ENCODE measurements at places on chromosomes 7 and 10.

DNA sequence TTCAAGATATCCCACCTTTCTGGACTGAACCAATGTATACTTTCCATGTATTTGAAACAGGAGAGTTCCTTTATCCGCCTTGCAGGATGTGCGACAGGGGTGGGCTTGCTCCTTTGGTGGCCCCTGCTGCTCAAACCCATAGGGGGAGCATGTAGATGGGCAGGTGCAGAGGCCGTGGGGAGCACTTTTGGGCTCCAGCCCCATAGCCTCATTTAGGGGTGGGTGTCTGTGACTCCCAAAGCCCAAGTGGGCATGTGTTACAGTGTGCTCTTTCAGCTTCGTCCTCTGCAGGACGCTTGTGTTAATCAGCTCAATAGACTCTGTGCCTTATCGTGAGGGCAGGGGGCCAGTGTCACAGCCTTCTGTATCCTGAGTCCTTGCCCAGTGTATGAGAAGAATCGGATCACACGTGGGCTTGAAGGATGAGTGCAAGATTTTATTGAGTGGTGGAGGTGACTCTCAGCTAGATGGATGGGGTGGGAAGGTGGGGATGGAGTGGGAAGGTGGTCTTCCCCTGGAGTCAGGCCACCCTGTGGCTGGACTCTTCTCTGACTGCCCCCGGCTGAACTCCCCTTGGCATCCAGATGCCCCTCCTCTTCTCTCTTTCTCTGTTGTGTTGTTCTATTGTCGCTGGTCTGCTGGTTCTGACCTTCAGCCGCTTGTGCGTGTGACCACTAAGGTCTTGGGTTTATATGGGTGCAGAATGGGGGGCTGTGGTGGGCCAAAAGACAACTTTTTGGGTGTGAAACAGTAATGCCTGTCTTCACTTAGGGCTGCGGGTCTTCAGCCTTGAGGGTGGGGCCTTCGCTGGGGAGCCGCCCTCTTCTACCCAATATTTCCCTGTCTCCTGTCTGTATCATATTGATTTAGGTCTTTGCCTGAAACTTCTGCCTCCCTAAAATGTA, 262.2 kb downstream of the GLRX3 start:
- no peak for DNase-seq

GRCh38 chr10:130300608-130301020, 164.4 kb downstream of the GLRX3 start:
- no peak for DNase-seq

DNA sequence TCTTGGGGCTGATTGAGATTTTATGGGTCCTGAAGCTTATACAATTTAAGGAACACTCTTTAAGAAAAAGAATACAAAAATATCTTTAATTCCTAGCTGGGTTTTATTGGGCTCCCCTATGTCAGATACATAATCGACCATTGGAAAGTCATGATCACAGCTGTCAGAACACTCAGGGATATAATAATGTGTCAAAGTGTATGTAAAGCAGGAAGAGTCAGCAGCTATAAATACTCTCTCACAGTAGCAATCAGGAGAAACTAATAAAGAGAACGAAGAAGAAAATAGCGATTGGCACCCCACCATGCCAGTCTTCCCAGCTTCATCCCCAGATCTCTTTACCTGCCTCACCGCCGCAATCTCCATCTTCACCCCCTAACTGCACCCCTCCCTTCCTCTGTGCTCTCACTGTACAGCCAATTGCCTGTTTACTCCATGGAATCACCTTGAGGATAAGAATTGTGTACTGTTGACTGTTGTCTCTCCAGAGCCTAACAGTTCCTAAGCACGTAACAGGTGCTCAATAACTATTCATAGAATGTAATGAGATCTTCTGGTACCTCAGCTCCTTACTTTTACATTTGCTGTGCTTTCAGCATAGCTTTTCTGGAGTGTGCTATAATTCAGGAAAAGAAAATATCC, 24.0 kb upstream of the WNT8B start:
- DNase-seq, result no peak

DNA sequence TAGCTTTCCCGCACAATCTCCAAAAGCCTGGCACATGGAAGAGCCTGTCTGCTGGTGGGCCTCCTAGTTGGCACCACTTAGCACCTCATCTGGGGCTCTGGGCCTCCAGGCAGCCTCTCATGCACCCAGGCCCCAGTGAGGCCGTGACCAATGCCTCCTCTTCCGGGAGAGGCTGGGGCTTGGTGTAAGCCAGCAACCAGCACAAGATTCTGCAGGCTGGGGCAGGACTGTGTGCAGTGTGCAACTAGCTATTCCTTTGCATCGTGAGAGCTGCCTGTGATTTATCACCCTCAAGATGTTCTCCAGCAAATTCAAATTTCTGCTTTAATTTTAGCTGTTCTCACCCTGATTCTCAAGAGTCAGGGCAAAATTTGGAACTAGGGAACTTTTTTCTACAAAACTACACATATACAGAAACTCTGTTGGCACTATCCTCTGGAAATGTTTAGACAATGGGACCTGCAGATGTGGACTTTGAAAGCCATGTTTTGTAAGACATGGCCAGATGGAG, 603.7 kb upstream of the MKI67 start:
- no peak for DNase-seq

DNA sequence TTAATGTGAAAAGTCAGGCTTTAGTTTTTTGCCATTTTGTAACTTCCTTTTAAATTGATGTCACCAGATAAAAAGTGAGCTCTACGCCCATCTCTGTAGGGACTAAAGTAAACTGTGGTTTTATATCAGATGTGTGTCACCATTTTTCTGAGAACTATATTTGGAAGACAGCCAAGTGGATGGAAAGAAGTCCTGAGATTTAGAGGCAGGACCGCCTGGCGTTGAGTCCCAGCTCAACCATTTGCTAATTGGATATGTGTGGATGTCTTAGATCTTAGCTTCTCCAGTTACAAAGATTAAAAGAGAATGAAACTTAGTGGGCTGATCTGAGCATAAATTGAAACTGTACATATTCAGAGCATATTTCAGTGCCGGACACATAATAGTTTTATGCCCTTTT, 691.6 kb upstream of the CELF2 start:
- DNase-seq, result no peak

DNA sequence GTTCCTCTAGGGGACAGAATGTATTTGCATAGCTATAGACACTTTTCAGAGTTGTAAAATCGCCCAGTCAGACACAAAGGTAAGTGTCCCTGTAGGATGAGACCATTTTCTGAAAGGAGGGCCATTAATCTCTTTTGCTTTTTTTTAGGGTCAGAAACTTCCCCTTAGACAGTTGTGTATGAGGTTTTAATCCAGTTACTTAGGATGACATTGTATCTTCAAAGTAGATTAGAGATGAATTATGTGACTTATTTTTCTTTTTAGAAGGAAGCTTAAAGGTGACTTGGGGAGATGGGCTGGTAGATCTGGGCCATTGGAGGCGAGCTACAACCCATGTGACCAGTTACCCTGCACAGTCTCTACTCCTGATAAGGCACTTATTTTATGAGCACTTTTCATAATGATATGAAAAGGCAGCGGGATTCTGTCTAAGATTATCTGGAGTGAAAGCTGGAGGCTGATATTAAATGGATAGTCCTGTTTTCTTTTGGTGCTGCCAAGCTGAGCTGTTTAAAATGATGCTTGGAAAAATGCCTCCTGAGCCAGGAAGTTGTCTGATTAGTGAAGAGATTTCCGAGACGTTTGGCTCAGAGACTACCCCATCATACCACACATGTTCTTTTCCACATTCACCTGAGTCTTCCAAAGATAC, 264.3 kb downstream of the AUTS2 start:
- no peak for DNase-seq

GRCh38 chr10:100382553-100382952, 35.5 kb downstream of the SCD start:
- DNase-seq, result no peak

DNA sequence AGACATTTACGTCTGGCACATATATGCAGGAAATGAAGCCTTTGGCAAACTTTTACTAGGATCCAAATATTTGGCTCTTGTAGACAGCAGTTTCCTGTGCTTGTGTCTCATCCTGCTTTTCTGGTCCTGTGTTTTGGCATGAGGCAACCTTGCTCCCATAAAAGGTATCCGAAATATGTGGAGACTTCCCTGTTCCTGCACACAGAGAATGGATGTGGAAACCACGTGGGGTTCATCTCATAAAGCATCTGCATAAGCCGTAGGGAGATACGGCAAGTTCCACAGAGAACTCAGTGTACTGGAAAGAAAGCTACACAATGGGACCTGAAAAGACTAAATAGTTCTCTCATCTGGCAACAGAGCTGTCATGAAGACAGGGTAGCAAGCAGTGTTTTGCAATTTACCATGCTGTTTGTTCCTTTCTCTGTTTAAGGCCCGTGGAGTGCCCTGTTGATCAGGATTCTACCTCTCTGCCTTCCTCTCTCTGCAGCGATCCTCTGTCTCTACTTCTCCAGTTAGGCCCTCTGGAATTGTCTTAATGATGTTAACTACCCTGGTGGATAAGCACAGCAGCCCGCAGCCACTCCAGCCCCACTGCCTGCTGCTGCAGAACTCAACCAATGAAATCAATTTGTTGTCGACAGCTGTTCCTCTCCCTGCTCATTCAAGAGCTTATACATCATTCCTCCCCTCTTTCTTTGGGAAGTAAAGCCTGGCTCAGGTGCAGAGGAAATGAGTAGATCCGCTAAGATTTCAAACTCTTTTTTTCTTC, 293.6 kb downstream of the CSTF2T start:
- no peak for DNase-seq

GRCh38 chr10:24444337-24444736, 235.4 kb downstream of the KIAA1217 start:
- no peak for DNase-seq

DNA sequence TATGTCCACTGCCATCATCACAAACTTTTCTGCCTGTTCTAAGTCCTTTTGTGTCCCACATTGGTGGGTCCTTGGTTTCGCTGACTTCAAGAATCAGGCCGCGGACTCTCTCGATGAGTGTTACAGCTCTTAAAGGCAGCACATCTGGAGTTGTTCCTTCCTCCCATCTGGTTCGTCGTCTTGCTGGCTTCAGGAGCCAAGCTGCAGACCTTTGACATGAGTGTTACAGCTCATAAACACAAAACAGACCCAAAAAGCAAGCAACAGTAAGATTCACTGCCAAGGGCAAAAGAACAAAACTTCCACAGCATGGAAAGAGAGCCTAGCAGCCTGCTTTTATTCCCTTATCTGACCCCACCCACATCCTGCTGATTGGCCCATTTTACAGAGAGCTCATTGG, 30.2 kb downstream of the ASNS start:
- no peak for DNase-seq

DNA sequence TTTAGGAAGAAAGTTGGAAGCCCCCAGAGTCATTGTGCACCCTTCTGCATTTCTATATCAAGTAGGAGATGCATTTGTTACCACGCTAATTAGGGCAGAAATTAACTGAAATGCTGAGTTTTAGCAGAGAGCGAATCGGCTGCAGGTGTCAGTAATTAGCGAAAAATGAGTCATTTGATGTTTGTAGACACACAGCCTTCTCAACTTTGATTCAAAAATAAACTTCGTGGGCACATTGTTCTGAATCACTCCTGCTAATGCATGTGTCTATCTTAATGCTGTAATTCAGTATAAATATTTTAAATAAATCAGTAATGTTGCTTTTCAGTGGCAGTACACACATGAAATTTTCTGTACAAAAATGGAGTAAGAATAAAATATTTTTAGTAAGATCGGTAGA, 109.5 kb upstream of the CARD11 start:
- no peak for DNase-seq

DNA sequence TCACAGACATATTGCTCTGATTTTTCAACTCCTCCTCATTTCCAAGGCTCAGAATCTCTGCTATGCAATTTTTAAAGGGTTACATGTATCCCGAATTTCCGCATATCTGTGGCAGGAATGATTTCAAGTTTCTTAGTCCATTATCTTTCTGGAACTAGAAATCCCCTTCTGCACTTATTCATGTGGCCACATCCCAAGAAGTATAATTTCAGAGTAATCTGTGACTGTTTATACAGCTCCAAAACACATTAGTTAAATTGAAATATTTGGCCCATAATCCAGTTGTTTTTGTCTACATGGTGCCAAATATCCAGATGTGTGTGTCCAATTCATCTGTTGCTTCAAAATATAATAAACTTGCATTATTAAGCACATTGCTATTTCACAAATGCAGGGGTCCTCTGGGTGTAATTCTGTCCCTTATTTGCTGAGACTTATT, 271.2 kb downstream of the ARHGAP12 start:
- DNase-seq, result no peak

DNA sequence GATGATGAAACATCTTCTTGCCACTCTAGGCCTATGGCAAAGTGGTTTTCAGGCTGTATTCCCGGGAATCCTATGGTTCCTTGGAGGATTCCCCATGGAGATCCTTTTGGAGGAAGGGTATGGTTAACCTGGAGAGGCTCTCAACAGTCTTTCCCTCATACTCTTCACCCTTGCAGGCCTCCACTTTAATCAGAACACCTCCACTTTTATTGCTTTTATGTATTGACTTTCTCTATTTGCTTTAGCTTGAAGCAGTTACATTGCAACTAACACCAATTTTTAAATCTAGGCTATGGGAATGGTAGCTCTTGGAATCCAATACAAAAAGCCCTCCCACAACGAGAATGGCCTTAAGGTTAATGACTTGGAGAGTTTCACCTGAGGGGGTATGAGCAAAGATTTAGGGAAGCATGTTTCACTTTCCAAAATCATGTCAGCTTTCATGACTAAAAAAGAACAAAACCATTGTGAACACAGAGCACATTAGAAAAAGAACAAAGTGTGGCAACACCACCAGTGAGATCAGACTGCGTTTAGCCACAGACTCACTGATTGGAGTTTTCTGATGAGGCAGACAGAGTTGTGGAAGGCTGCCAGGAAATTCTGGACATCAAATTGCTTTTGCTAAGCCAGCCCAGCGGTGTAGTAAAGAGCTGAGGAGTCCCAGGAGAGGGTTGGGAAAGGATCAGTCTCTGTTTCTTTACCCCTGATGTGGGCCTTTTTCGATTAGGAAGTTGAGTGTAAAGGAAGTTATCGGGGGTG, 130.4 kb upstream of the BMPER start:
- DNase-seq, result no peak

DNA sequence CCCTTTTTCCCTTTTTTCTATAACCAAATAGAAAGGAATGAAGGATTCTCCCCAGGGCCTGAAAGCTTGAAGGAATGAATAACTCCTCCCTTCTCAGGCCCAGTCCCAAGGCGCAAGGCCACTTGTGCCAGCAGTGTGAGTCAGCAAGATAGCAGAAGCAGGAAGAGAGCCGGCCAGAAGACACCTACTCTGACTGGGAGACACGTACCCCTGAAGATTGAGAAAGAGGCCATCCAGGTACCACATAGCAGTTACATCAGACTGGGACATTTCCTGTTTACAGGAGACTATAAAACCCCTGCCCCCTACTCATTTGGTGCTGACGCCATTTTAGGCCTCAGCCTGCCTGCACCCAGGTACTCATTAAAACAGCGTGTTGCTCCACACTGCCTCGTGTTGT, 65.5 kb downstream of the LRRC17 start:
- DNase-seq, result no peak

GRCh38 chr10:5643346-5644067, 22.9 kb downstream of the ASB13 start:
- no peak for DNase-seq

DNA sequence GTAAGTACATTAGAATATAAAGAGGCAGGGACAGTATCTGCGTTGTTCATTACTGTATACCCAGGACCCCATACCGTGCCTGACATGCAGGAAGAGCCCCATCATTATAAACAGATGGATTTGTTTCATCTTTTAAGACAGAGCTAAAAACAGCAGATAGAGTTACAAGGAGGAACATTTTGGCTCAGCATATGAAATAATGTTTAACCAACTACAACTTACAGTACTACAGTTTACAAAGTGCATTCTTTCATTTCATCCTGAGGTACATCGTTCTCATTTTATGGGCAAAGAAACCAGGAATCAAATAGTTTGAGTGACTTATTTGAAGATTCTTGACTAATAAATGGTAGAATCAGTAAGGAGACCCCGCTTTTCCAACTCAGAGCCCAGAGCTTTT, 38.1 kb upstream of the AGBL3 start:
- DNase-seq, result no peak

Data from cortex of kidney (tissue), 1 donor.